Stimulated activated CD8-positive, alpha-beta memory T cell treated with anti-CD3 and anti-CD28 coated beads, Interleukin-4, amount 100 ng/mL, for 48 hours (primary cell): ENCODE measurements at places on chromosomes 16 and 17.

DNA sequence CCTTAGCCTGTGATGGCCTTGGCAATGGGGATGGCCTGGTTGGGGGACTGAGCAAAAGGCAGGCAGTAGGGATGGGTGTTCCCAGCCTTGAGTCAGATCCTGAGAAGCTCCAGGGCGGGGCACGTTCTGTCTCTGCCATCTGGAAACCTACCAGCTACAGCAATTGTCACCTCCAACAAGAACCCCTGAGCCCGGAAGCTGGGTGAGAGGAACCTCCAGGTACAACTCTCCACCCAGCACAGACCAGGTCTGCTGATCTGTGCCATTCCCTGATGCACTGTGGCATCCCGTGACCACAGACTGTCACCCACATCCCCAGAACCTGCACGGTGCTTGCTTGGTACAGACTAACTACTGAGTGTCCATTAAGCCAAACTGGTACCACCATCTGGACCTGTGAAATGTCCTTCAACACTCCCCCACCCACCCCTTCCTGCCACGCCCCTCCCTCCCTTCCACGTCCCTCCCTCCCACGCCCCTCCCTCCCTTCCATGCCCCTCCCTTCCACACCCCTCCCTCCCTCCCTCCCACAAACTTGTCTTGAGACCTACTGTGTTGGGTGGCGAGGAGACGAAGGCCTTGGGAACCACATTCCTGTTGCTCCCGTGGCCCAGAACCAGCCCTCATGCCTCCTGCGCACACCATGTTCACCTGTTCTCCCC is 16.6 kb downstream of the MYO15B start:
- no peak for DNase-seq

GRCh38 chr17:27975146-27976011 is 67.1 kb upstream of the NLK start:
- no peak for DNase-seq

- DNase-seq, result peak; percentile 34
These were observed 22.9 kb upstream of the YWHAE start for GRCh38 chr17:1422885-1423284.

GRCh38 chr16:74999609-75000480 is 1.0 kb downstream of the ZNRF1 start:
- peak; percentile 68 for DNase-seq

DNA sequence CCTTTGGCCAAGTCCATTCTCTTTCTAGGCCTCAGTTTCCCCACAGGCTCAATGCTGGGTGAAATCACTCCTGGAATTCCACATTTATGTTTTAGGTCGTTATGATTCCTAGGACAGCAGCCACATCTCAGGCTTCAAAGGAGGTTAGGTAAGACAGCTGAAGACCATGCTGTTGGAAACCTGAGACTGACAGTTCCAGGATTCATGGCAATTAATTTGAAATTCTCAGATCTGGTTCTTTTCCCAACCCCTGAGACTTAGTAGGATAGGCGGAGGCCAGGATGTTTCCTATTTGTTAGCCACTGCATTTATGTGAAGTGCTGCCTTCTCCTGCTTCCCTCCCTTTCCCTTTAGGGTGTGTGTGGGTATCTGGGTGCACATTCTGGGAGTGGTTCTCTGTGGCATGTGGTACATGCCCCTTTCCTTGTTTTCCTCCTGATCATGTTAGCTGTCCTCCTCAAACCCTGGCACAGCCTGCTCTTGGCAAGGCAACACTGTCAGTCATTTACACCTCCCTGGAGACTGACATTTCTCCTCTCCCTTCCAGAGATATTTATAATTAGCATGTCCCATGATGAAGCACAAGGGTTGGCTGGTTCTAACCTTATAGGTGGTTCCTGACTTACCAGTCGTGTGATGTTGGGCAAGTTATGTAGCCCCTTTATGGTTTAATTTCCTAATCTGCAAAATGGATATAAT is 91.4 kb upstream of the SALL1 start:
- DNase-seq, result no peak

- DNase-seq, result no peak
These were observed 4.9 kb upstream of the SSTR5 start for GRCh38 chr16:1067629-1068028.

- DNase-seq, result no peak
These were observed 209.4 kb downstream of the IRX3 start for GRCh38 chr16:54077050-54077821.

GRCh38 chr17:58210922-58211321 is 8.1 kb downstream of the MKS1 start:
- DNase-seq, result no peak

GRCh38 chr17:83080858-83081683 is 1.7 kb downstream of the METRNL start:
- peak; percentile 62 for DNase-seq
